ENCODE measurements at places on chromosomes 3 and 15.

DNA sequence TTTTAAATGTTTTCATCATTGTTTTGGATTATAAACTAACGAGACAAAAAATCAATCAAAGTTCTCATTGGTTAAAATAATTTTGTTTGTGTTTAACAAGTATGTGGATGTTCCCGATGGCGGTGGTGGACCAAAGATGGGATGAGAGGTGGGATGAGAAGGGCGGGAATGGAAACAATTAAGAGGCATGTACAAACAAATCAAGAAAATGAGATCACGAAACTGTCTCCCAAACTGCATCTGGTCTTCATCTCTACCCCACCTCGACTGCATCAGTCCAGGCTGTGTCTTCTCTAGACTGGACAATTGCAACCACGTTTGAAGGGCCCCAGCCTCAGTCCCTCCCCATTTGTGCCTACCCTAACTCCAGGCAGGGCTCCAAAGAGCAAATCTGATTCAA, 56.1 kb downstream of the SLC12A8 start:
- no peak for DNase-seq

- DNase-seq, result no peak
These were observed 506.5 kb downstream of the MAGI1 start for GRCh38 chr3:65532215-65532614.

DNA sequence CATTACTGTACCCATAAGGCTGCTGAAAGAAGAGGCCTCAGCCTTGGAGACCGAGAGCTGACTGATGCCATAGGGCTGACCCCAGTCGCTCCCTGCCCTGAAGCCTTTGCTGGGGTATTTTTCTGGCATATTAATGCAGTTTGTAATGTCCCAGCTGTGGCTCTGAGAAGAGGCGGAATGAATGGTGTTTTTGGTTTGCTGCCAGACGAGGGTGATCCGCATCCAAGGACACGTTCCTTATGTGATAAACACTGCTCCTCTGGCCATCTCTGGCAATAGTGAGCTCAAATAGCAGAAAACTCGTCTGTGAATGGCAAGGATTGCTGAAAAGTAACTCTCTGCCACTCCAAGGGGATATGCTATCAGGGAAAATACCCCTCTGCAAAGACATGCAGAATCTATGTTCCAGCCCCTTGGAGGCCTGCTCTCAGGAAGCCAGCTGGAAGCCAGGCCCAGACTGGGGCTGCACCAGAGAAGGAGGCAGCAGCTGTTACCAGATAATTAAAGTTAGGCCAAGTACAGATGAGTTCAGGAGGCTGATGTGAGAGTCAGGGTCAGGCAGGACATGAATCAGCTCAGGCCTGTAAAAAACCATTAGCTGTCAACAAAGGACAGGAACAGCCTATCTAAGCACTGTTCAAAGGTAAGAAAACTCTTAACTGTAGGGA, 28.9 kb upstream of the KLHL6 start:
- DNase-seq, result no peak

GRCh38 chr3:117355566-117355965, 646.0 kb downstream of the TUSC7 start:
- no peak for DNase-seq

- DNase-seq, result no peak
These were observed 560.3 kb upstream of the NR2F2 start for GRCh38 chr15:95770196-95770595.

DNA sequence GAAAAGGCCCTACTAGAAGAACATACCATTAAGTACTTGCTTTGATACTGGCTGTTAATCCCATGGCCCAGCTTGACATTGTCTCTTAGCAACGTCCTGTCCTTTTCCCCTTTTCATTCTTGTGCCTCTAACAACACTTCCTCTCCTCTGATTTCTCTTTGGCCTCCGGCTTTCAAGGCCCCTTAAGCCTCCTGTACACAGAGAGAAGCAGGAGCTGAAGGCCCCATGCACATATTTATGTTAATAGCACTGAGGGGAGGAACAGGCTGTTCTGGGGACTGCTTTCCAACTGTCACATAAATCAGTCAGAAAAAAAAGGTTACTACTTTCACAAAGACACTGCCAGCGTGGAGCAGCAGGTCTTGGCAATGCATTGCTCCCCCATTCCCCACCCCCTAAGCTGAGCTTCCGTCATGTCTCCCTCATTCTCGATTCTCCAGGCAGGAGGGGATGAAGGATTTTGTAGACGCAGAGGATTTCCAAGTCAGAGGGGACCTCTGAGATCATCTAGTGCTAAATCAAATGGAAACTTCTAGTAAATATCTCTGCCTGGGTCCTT, 257.4 kb upstream of the ADAMTS9 start:
- no peak for DNase-seq

DNA sequence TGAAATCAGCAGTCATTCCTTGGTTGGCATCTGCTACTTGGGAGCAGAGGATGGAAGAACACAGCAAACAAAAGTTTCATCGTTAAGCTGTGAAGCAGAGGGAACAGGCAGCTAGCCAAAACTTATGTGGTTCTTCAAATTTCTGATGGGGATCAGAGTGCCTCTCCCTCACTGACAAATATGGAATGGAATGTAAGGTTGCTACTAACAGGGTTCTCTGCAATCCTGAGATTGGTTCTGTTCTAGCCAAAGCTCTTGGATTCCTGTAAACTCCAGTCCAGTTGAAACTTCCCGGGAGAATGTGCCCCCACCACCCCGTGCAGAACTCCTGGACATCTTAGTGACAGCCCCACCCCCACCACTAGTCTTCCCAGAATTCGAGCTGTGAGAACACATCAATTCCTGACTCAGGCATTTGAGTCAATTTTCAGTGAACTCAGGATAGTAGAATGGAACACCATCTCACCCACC, 55.9 kb upstream of the PHLDB2 start:
- DNase-seq, result peak; percentile 61

- no peak for DNase-seq
These were observed 486.8 kb upstream of the CNTN4 start for GRCh38 chr3:1611824-1612223.

- DNase-seq, result no peak
These were observed 48.7 kb downstream of the PPM1L start for GRCh38 chr3:160804762-160805161.

DNA sequence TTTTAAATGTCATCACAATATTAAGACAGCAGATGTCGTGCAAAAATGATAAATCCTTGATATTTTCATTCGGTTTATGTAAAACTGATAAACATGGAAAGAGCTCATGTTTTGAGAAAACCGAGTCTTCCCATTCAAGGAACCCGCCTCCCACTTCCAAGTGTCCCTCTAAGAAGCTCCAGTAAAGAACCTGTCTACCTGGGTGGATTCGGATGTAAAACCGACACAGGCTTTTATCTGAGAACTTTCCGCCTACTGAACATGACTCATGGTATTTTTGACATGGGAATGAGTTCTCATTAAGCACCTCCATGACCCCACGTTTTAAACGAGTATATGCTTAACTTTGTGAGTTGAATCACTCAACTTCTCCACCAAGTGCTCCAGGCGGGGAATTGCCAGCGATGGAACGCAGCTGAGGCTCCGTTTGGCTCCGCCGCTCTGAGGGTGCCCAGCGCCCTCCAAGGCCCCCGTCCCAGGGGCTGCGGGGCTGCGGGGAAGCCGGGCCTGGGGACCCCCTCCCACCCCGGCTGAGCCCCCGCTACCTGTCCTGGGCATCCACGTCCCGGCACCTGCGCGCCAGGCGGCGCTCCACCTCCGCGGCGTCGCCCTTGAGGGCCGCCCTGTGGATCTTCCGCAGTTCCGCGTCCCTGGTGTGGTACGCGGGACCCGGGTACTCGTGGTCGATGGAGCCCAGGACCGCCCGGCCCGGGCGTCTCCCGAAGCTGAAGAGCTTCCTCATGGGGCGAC, 119.9 kb downstream of the LMLN start:
- DNase-seq, result peak; percentile 9

- no peak for DNase-seq
These were observed 118.3 kb upstream of the FRMD4B start for GRCh38 chr3:69504232-69504631.

GRCh38 chr15:70752193-70752635, 11.1 kb downstream of the UACA start:
- no peak for DNase-seq

- DNase-seq, result peak; percentile 30
These were observed 115.7 kb upstream of the P2RY1 start for GRCh38 chr3:152719264-152719663.

DNA sequence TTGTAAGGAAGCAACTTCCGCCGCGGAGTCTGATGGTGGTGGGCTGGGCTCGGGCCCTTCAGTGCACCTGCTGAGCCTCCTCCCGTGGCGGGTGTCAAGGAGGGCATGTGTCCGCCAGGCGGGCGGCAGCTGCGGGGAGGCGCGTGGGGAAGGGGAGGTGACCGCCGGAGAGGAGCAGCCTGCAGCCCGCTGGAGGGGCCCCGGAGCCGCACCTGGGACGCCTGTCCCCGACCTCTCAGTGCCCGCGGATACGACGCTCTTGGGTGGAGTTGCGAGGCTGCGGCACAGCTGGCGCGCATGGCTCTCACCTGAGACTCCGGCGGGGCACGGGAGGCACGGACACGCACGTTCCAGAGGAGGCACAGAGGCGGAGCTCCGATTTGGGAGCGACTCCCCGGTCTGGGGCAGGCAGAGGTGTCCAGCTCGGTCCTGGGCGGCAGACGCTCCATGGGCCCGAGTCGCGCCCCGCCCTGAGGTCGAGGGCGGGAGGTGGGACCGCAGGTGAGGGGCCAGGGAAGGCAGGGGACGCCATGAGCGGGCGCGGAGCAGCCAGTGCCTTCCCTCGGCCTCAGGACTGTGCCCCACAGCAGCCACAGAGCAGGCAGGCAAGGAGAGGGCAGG, 50.2 kb upstream of the PRR20G start:
- DNase-seq, result no peak

GRCh38 chr3:192054881-192055280, 593.9 kb downstream of the PYDC2 start:
- DNase-seq, result no peak

DNA sequence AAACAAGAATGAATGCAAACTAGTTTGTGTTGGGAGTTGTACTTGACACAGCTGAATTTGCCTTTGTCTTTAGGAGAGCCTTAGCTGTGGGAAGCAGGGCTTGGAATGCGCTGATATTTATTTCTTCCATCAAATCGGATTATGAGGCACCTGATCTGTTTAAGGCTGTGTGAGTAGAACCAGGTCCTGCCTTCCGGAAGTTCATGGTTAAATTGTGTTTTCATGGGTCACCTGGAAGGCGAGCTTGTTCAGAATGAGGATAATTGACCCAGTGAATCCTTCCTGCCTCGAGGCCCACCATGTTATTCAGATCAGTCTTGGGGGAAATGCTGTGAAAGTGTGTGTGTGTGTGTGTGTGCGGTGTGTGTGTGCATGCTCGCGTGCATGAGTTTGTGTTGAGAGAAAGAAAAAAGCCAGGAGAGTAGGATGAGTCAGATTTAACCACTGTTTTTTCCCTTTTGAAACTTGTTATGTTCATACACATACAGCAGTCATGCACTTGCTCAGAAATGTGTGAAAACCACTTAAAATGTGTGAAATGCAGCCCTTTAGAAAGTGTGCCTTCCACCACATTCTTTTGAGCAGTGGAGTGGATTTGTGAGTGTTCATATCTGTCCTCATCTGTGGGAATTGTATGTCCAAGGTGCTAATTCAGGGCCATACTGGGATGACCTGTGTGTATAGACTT, 36.7 kb downstream of the SMAD3 start:
- no peak for DNase-seq

- DNase-seq, result no peak
These were observed 135.7 kb downstream of the LRIG1 start for GRCh38 chr3:66365080-66365479.

GRCh38 chr15:25784876-25785640, 78.1 kb downstream of the ATP10A start:
- no peak for DNase-seq

GRCh38 chr3:6821411-6821810, 39.5 kb upstream of the GRM7 start:
- no peak for DNase-seq

- no peak for DNase-seq
These were observed 247.8 kb downstream of the FAM43A start for GRCh38 chr3:194933465-194933864.

- DNase-seq, result no peak
These were observed 260.3 kb upstream of the MRPL3 start for GRCh38 chr3:131762981-131763564.

DNA sequence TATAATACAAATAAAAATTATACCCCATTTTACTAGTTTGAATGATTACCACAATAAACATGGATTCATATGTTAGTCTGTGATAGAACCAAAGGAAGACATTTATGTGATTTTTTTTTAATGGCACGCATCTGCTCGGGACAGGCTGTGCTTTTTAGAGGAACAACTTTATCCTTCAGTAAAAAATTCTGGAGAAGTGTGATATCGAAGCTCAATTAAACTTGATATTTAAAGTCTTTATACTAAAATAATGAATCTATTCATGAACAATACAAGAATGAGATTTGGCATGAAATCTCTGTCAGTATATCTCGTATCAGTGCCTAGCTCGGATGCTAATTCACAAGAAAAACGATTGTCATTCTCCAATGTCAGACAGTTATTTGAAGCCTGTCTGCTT, 230.8 kb upstream of the ZNF717 start:
- no peak for DNase-seq

- no peak for DNase-seq
These were observed 217.3 kb downstream of the TP63 start for GRCh38 chr3:189848395-189849040.

DNA sequence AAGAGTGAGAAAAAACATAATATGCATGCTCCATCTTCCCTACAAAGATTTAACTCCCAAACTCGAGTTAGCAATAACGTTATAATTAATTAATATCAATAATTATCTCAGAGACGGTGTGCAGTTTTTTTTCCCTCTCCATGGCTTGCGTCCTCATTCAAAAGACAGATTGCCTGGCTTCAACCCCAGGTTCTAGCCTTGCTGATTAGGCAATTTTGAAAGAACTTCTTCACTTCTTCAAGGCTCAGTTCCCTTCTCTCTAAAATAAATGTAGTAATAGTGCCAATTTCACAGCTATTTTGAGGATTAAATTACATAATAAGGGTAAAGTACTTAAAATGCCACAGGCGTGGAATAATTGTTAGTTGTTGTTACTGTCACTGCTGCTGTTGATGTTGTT, 876.1 kb upstream of the GBE1 start:
- no peak for DNase-seq

DNA sequence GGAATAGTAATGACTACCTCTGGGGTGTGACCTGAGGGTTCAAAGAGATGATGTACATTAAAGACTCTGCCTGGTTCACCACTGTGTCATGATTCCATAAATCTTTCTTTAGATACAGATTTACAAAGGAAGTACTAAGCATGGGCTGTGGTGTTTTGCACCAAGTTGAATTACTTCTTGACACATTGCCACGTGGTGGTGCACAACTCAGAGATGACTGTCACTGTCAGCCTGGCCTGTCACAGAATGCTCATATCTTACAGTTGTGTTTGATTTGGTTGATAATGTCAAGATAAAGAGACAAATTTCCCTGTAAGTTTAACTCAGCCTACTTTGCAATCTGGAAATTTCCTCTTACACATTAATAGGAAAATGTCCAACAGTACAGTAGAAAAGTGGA, 3.2 kb downstream of the CTDSPL start:
- DNase-seq, result no peak

- DNase-seq, result no peak
These were observed 56.5 kb upstream of the PDZRN3 start for GRCh38 chr3:73681198-73681597.

Measured in keratinocyte (primary cell).